ENCODE measurements at places on chromosomes 5 and 9.

DNA sequence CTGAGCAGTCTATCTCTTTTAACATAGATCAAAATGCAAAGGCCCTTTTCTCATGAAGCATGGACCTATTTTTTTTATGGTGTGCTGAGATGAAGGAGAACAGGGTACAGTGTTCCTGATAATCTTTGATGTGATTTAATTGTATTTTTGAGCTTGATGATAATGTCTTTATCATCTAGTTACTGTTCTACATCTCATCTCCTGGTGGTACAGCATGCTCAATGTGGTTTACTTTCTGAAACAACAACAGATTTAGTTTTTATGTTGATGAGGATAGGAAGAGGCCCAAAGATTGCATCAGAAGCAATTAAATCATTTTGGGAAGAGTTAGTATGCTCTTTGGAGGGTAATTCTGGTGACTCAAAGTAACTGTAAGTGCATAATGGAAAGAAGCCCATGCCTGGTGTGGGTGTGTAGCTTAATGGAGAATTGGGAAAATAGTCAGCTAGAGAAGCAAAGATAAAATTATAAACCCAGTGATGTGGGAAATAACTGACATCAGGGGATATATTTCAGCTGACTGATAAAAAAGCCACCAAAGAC is 123.0 kb upstream of the KCNN2 start:
- DNase-seq, result no peak

DNA sequence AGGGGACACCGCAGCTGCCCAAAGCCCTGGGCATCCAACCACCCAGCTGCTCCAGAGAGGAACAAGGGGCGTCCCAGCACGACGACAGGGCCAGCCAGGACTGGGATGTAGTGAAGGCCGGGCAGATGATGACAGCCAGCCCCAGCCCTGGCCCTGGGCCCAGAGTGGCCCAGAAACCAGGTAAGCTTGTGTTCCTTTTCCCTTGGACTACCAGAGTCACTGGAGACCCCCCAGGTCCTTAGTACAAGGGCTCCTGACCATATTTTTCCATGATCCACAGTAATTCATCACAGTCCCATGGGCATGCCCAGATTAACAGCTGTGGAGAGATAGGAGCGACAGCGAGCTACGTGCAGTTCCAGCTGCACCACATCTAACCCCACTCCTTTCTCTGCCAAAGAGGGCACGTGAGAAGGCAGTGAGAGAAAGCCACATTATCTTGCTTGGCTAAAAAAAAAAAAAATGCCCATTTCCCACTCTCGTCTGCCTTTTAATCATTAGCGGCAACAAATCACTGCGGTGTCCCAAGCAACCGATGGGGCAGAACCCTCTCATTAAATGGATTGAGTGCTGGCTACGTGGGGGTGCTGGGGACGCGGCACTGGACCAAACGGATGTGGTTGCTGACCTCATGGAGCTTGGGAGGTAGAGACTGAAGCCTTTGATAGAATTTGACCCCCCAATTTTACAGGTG is 21.7 kb upstream of the SYNPO start:
- DNase-seq, result no peak

- DNase-seq, result no peak
Observed at GRCh38 chr5:173042763-173043107, 13.4 kb upstream of the CREBRF start.

GRCh38 chr9:84411683-84412267 is 71.2 kb upstream of the SLC28A3 start:
- DNase-seq, result no peak

DNA sequence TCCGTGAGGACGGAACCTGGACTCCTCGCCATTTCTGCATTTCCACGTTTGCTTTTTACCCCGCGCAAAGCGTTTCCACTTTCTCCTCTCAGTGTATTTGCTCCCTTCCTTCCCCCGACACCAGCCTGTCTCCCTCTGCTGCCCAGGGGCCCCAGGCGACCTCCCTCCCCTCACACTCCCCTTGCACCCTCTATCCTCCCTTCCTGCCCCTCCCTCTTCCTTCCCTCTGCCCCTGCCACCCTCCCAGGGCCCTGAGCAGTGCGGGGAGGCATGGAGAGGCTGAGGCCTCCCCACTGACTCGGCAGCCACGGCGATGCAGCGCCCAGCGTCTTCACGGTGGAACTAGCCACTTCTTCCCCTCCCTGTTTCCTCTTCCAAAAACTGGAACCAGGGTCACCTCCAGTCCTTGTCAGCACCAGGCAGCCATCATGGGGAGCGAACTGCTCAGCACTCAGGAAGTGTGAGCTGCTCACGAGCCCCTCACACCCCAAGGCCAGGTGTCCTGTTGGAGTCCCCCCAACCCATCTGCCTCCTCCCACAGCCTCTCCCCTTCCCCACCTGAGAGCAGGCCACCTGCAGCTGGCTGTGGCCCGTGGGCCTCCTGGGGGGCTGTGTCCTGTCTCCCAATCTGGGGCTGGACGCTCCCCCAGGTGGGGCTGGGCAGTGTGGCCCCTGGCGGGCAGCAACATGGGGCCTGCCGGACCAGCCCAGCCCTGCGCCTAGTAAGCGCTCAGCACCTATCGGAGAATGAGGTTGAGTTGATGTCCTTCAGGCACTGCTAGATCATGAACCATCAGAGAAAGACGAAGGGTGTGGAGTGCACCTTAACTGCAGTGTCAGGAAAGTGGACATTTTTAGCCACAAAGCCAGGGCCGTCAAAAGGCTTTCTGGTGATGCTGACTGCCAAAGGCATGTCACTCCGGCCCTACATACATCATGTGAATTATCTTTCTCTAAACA is 17.5 kb downstream of the UBE2QL1 start:
- DNase-seq, result no peak

DNA sequence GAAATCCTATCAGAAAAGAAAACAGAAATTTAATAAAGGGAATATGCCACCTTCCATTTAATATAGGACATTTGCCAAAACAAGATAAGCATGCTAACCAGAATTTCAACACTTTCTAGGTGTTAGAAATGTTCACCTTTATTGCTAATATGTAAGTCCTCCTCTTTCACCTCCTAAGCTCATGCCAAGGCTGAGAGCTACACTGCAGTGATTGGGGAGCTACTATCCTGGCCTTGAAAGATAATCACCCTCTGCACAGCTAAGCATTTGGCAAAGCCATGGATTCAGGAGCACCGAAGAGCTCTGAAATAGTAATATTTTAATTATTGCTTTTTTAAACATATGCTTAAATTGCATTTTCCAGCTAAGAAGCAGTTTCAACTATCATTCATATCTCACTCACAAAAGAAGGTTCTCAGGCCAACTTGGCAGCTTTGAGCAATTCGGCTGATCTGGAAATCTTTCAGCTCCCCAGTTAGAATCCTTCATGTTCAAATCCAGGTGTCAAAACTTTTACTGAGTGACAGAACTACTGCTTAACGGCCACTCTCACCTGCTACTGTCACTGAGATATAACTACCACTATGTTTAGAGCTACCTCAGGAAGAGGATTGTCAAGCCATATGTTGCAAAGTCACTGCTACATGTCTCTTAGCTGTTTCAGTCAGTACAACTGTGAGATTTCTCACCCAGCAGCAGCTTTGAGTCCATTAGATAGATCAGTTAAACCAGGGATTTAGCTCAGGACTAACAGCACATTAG is 302.0 kb downstream of the NFIB start:
- DNase-seq, result no peak

GRCh38 chr5:150497274-150497988 is 10.5 kb upstream of the NDST1 start:
- no peak for DNase-seq

- no peak for DNase-seq
Observed at GRCh38 chr5:30997681-30998080, 195.8 kb upstream of the CDH6 start.

GRCh38 chr5:175638305-175638704 is 19.6 kb upstream of the HRH2 start:
- no peak for DNase-seq

- no peak for DNase-seq
Observed at GRCh38 chr9:119009249-119009648, 360.0 kb downstream of the BRINP1 start.
